ENCODE measurements at places on chromosomes 6 and 20.

- no peak for DNase-seq
Observed at GRCh38 chr20:33923740-33924139, 70.0 kb upstream of the RALY start.

GRCh38 chr6:56232436-56232835 is 14.9 kb downstream of the COL21A1 start:
- no peak for DNase-seq

DNA sequence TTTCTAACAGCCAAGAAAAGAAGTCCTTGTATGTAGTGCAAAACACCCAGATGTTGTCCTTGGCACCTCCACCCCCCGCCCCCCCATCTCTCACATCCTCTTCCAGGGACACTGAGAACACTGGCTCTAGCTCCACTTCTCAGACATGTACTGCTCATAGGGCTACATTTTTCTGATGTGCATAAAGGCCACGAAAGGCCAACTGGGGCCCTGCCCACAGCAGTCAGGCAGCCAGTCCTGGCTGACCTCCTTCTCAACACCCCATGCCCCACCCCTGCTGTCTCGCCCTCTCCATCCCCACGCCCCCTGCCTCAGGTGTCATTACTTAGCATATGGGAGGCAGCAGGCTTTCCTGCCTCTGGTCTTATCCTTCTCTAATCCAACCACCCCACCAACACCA is 11.3 kb downstream of the GABRR1 start:
- no peak for DNase-seq

- no peak for DNase-seq
Observed at GRCh38 chr6:168369786-168370185, 50.2 kb upstream of the DACT2 start.

All from CD4-positive, alpha-beta T cell treated with Interleukin-10 for 1 hour (primary cell).